ENCODE measurements at places on chromosomes 7 and 10.

- no peak for DNase-seq
These were observed 384.9 kb downstream of the THSD7A start for GRCh38 chr7:11447106-11447505.

DNA sequence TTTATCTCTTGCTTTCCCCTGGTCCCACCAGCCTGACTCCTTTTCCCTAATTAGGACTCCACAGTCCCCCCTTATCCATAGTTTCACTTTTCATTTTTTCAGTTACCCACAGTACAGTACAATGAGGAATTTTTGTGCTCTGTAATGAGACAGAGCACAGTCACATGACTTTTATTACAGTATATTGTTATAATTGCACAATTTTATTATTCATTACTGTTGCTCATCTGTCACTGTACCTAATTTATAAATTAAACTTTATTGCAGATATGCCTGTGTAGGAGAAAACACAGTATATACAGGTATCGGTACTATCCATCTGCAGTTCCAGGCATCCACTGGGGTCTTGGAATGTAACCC lies 125.4 kb downstream of the KCNMA1 start:
- no peak for DNase-seq

GRCh38 chr10:668786-669485 lies 20.5 kb downstream of the DIP2C start:
- DNase-seq, result no peak

GRCh38 chr10:92688927-92689662 lies 660 bp upstream of the HHEX start:
- DNase-seq, result no peak

- DNase-seq, result no peak
These were observed 49.0 kb upstream of the GTF2IRD1 start for GRCh38 chr7:74404741-74405140.

DNA sequence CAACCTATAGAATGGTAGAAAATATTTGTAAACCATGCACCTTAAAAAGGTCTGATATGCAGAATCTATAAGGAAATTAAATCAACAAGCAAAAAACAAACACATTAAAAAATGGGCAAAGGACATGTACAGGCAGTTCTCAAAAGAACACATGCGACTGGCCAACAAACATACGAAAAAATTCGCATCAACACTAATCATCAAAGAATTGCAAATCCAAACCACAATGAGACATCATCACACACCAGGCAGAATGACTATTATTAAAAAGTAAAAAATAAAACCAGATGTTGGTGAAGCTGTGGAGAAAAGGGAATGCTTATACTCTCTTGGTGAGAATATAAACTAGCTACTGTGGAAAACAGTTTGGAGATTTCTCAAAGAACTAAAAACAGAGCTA lies 33.2 kb downstream of the TMEM229A start:
- DNase-seq, result no peak

DNA sequence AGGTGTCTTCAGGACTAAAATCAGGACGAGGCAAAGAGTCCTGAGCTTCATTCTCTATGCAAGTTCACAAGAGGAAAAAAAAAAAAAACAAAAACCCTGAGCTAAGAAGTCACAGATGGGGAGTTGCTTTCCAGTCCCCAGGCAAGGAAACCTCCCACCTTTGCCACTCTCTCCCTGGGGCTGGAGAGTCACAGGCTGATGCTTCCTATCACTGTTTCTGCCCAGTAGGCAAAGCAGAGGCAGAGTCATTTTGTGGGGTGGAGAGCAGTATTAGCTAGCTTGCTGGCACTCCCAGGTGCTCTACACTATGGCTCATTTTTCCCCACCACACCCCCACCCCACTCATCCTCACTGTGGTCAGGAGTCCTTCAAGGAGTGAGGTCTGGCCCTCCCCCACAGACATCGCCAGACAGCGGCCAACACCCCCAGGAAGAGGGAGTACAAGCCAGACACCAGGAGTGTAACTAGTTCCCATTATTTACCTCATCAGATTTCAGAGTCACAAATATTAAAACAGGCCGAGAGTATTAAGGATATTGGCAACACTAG lies 34.6 kb upstream of the UNC5B start:
- no peak for DNase-seq

GRCh38 chr7:6293202-6293601 lies 20.8 kb upstream of the CYTH3 start:
- DNase-seq, result no peak

DNA sequence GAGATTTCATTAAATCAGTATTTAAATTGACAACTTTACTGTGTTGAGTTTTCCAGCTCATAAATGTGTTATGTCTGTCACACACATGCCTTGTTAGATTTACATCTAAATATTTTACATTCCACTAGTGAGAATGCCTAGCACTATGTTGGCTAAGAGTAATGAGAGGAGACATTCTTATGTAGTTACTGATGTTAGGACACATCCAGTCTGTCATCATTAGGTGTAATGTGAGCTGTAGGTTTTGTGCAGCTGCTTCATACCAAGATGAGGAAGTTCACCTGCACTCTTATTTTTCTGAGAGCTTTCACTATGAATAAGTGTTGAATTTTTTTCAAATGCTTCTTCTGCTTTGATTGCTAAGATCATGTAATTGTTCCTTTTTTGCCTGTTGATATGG lies 218.0 kb upstream of the IGFBP3 start:
- DNase-seq, result no peak

All from activated CD8-positive, alpha-beta memory T cell treated with anti-CD3 and anti-CD28 coated beads for 4 hours (primary cell).